ENCODE measurements at places on chromosomes 3 and 15. TPM values are rescaled to one million over a fixed set of nuclear protein-coding genes. Genes with fewer than 3 reads are reported as not detected.

The U2SURP gene
- total RNA-seq = 111 TPM

The DLEC1 gene
- 0.54 TPM for total RNA-seq

The ROPN1 gene
- total RNA-seq = 0.22 TPM

The RAB6B gene
- total RNA-seq = 0.78 TPM

The MINAR1 gene
- 1.2 TPM for total RNA-seq

The TGM4 gene
- not detected for total RNA-seq

The SLC26A6 gene
- 27.6 TPM for total RNA-seq

The DPPA2 gene
- not detected for total RNA-seq

The SLC24A5 gene
- not detected for total RNA-seq

The FBXW12 gene
- not detected for total RNA-seq

The OXTR gene
- 0.76 TPM for total RNA-seq

The SLC2A2 gene
- total RNA-seq = not detected

The RPL15 gene
- 2,341 TPM for total RNA-seq

The FBN1 gene
- 1,426 TPM for total RNA-seq

The LDHAL6B gene
- total RNA-seq = not detected

The APOD gene
- total RNA-seq = 0.91 TPM

The SUSD5 gene
- 31.5 TPM for total RNA-seq

The BFSP2 gene
- total RNA-seq = not detected

The KBTBD13 gene
- not detected for total RNA-seq

The RLBP1 gene
- not detected for total RNA-seq

The HYAL1 gene
- total RNA-seq = 15.5 TPM

The DAG1 gene
- 64.2 TPM for total RNA-seq

The STRIT1 gene
- total RNA-seq = not detected

The IRAK2 gene
- 3.7 TPM for total RNA-seq

The GNAT1 gene
- not detected for total RNA-seq

The ZIC1 gene
- total RNA-seq = 0.32 TPM

The SLC15A2 gene
- 0.13 TPM for total RNA-seq

The ZPLD1 gene
- 0.26 TPM for total RNA-seq

The RETNLB gene
- total RNA-seq = not detected

The RASGRF1 gene
- not detected for total RNA-seq

The CDHR4 gene
- 0.13 TPM for total RNA-seq

The STAB1 gene
- 4.5 TPM for total RNA-seq

The ESYT3 gene
- 2.2 TPM for total RNA-seq

The BRPF1 gene
- 9.5 TPM for total RNA-seq

The NDN gene
- 71.0 TPM for total RNA-seq

The CPN2 gene
- total RNA-seq = not detected

The SLC28A2 gene
- total RNA-seq = not detected

The CGNL1 gene
- 4.7 TPM for total RNA-seq

The SMCO1 gene
- total RNA-seq = not detected

The PODXL2 gene
- total RNA-seq = 1.1 TPM

The SEC11A gene
- 302 TPM for total RNA-seq

The SOX14 gene
- total RNA-seq = not detected

The RPLP1 gene
- total RNA-seq = 143 TPM

Measured in articular chondrocyte of knee joint (primary cell).